ENCODE measurements at places on chromosomes 6 and 20. TPM values are rescaled to one million over a fixed set of nuclear protein-coding genes. Genes with fewer than 3 reads are reported as not detected.

Gene SLC26A8
- total RNA-seq, result not detected

Gene SLC13A3
- total RNA-seq, result not detected

Gene ASIP
- total RNA-seq, result not detected

Gene ECHDC1
- total RNA-seq, result 62.1 TPM

Gene FAM209A
- total RNA-seq, result not detected

Gene IP6K3
- total RNA-seq, result 2.9 TPM

Gene FAM83C
- 0.14 TPM for total RNA-seq

Gene PHACTR3
- 7.1 TPM for total RNA-seq

Gene FYN
- total RNA-seq, result 288 TPM

Gene RNF182
- not detected for total RNA-seq

Gene SUMO4
- total RNA-seq, result 6.0 TPM

Gene MYLK2
- total RNA-seq, result 0.16 TPM

Gene SLC32A1
- total RNA-seq, result not detected

Gene LAMP5
- total RNA-seq, result not detected

Gene MAPK14
- total RNA-seq, result 82.2 TPM

Gene FAM83B
- total RNA-seq, result 38.5 TPM

Gene MCCD1
- total RNA-seq, result not detected

Data from transverse colon (tissue), 4 donors.